Heart left ventricle (tissue), 16 donors: ENCODE measurements at places on chromosomes 16 and 17. TPM values are rescaled to one million over a fixed set of nuclear protein-coding genes. Genes with fewer than 3 reads are reported as not detected.

DNA sequence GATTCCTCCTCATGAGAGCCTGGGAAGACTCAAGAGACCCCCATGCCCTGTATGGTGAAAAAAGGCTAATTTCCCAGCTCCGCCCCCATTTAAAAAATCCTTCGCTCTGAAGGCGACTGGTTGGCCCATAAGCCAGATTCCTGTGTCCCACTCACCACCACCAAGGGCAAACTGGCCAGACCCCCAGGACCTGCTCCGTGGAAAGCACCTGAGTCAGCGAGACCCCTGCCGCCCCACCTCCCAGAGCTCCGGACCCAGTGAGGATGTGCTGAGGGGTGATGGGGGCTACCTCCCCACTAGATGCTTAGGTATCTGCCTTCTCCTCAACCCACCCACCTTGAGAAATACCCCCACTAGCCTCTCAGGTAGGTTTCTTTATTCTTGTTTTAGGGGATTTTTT is 42.2 kb downstream of the RBFOX3 start:
- no peaks in the 10 kb centered on the region for H3K27me3 ChIP-seq
- H3K36me3 ChIP-seq: no peaks in the 10 kb centered on the region
- no peak for DNase-seq
- H3K4me1 ChIP-seq: no peaks in the 10 kb centered on the region
- H3K27ac ChIP-seq: no peak overlapping the region

Gene HOXB6
- total RNA-seq: 0.83 TPM

DNA sequence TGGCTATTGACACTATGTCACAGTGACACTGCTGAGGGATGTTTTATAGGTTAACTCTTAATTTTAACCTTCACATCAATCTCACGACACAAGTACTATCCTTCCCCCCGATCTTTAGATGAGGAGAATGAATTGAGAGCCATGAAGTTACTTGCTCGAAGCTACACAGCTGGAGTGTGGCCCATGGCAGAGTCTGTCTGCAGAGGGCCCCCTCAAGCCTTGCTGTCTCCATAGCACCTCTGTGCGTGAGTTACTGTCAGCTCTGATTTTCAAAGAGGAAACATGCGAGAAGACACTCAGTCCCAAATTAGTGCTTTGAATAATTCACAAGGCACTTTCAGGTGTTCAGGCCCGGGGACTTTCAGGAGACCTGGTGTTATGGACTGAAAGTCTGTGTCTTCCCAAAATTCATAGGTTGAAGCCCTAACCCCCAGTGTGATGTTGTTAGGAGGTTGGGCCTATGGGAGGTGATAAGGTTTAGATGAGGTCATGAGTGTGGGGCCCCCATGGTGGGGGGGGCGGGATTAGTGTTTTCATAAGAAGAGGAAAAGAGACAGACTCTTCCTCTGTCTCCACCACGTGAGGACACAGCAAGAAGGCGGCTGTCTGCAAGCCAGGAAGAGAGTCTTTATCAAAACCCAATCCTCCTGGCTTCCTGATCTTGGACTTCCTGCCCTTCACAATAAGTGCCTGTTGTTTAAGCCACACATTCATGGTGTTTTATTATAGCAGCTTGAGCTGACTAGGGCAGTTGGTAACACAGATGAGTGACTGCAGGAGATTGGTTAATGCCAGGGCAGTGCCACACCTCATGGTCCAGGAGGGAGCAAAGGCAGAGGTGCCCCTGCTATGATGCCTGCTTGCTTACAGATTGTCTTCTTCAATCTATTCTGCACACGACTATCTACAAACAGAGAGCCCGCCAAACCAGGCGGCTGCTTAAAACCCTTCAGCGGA is 281.8 kb downstream of the HAPSTR1 start:
- no peaks in the 10 kb centered on the region for H3K27me3 ChIP-seq
- H3K4me3 ChIP-seq: no peak overlapping the region
- H3K27ac ChIP-seq: no peak overlapping the region

Gene MT1F
- 3.3 TPM for total RNA-seq

Gene CLEC3A
- not detected for total RNA-seq

GRCh38 chr17:63490858-63491400 is 14.1 kb downstream of the ACE start:
- H3K27ac ChIP-seq: no peak overlapping the region
- H3K27me3 ChIP-seq: no peaks in the 10 kb centered on the region
- H3K4me1 ChIP-seq: no peaks in the 10 kb centered on the region
- H3K36me3 ChIP-seq: no peaks in the 10 kb centered on the region
- no peak for DNase-seq
- H3K4me3 ChIP-seq: no peak overlapping the region

GRCh38 chr17:73347351-73347750 is 35.5 kb upstream of the CDC42EP4 start:
- H3K4me3 ChIP-seq: no peak overlapping the region
- H3K36me3 ChIP-seq: no peaks in the 10 kb centered on the region
- peaks cover 9% of the 10 kb centered on the region for H3K4me1 ChIP-seq
- no peak for DNase-seq
- no peak overlapping the region for H3K27ac ChIP-seq
- H3K27me3 ChIP-seq: no peaks in the 10 kb centered on the region

Gene CLDN9
- total RNA-seq: 0.84 TPM

DNA sequence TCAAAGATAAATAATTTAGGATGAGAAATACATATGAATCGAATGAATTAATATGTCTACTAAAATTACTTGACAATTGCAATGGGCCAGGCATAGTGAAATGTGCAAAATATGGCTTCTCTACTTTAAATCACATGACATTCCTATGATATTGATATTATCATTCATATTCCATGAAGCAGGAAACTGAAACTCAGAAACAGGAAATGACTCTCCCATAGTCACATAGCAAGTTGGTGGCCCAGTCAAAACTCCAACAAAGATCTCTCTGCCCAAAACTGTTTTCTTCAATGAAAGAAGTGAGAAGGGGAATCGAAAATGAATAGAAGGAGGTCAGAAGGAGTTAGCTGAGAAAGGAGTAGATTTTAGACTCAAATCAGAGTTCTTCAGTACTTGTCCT is 272.2 kb downstream of the CDH8 start:
- no peaks in the 10 kb centered on the region for H3K4me1 ChIP-seq
- H3K4me3 ChIP-seq: no peak overlapping the region
- no peaks in the 10 kb centered on the region for H3K27me3 ChIP-seq
- no peaks in the 10 kb centered on the region for H3K36me3 ChIP-seq
- DNase-seq: no peak

DNA sequence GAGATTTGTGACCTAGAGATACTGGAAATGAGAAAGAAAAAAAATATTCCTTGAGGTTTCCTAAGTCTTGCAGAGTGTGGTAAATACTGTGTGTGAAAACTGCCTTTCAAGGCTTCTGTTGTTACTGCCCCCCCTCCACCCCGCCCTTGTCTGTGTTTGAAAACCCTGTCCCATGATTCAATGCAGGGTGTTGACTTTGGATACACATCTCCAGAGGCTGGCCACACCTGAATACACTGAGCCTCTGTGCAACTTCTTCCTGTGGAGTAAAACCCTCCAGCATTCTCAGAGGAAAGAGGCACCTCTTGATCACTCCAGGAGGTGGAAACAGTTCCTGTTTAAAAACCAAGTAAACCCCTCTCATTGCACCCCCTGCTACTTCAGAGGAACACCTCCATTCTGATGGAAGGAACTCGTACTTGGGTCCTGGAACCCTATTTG is 123.0 kb upstream of the CACNG5 start:
- no peak overlapping the region for H3K27ac ChIP-seq
- H3K36me3 ChIP-seq: no peaks in the 10 kb centered on the region

Gene TMIGD1
- total RNA-seq: not detected

Gene KRT12
- total RNA-seq: not detected

- H3K27ac ChIP-seq: no peak overlapping the region
- H3K27me3 ChIP-seq: no peaks in the 10 kb centered on the region
- DNase-seq: no peak
- no peak overlapping the region for H3K4me3 ChIP-seq
- no peaks in the 10 kb centered on the region for H3K36me3 ChIP-seq
These were observed 515.8 kb upstream of the SALL1 start for GRCh38 chr16:51666821-51667220.

DNA sequence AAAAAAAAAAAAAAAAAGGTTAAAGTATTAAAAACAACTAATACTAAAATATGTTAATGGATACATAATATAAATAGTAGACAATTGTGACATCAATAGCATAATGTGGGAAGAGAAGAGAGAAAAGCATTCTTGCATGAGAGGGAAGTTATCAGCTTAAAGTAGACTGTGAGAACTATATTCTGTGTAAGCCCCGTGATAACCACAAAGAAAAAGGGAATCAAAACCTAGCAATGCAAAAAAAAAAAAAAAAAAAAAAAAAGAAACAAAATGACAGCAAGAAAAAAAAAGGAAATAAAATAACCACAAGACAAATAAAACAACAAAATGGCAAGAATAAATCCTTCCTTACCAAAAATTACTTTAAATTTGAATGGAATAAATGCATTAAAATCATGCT is 39.8 kb upstream of the MYLK3 start:
- H3K4me3 ChIP-seq: no peak overlapping the region
- no peaks in the 10 kb centered on the region for H3K4me1 ChIP-seq
- H3K36me3 ChIP-seq: no peaks in the 10 kb centered on the region
- no peak for DNase-seq

Gene TMEM170A
- 7.8 TPM for total RNA-seq

DNA sequence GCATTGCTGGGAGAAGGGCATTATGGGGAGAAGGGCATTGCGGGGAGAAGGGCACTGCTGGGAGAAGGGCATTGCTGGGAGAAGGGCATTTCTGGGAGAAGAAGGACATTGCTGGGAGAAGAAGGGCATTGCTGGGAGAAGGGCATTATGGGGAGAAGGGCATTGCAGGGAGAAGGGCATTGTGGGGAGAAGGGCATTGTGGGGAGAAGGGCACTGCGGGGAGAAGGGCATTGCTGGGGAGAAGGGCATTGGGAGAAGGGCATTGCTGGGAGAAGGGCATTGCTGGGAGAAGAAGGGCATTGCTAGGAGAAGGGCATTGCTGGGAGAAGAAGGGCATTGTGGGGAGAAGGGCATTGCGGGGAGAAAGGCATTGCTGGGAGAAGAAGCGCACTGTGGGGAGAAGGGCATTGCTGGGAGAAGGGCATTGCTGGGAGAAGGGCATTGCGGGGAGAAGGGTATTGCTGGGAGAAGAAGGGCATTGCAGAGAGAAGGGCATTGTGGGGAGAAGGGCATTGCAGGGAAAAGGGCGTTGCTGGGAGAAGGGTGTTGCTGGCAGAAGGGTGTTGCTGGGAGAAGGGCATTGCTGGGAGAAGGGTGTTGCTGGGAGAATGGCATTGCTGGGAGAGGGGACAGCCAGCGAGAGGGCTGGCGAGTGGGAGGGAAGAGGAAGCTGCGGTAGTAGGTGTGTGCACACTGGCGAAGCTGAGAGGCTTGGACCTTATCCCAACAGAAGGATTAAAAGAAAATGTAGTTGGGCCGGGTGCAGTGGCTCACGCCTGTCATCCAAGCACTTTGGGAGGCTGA is 4.6 kb upstream of the PYDC1 start:
- no peak overlapping the region for H3K27ac ChIP-seq
- H3K27me3 ChIP-seq: peaks cover 4% of the 10 kb centered on the region
- no peak overlapping the region for H3K4me3 ChIP-seq
- H3K4me1 ChIP-seq: peaks cover 5% of the 10 kb centered on the region
- DNase-seq: no peak
- no peaks in the 10 kb centered on the region for H3K36me3 ChIP-seq

Gene HOXB5
- not detected for total RNA-seq

- peaks cover 41% of the 10 kb centered on the region for H3K4me1 ChIP-seq
- H3K4me3 ChIP-seq: no peak overlapping the region
- no peaks in the 10 kb centered on the region for H3K27me3 ChIP-seq
- DNase-seq: peak; percentile 24
- H3K27ac ChIP-seq: peak overlapping the region; percentile 82
These were observed 184.9 kb downstream of the SEC14L1 start for GRCh38 chr17:77325577-77326075.

DNA sequence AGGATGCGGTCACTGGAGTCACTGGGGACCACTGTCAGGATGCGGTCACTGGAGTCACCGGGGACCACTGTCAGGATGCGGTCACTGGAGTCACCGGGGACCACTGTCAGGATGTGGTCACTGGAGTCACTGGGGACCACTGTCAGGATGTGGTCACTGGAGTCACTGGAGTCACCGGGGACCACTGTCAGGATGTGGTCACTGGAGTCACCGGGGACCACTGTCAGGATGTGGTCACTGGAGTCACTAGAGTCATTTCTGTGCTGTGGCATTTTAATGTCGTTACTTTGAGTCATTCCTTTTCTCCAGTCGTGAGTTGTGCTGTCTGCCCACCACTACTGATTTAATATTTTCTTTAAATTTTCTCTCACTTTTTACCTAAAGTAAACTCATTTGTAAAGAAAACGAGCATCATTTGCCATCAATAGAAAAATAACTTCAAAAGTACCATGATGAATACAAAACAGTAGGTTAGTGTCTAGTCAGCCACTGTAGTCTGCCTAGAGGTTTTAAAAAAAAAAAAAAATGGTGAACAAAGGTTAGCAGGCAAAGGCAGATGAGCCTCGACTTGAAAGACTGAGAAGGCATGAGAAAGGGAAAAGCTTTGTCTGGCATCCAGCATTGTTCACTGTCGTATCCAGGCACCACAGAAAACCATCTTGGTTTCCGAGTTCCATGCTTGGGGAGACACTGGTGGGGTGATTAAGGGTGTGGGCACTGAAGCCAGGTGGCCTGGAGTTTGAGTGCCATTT is 346.6 kb downstream of the SNX29 start:
- H3K4me1 ChIP-seq: peaks cover 4% of the 10 kb centered on the region
- no peaks in the 10 kb centered on the region for H3K27me3 ChIP-seq
- no peak overlapping the region for H3K4me3 ChIP-seq
- no peaks in the 10 kb centered on the region for H3K36me3 ChIP-seq

DNA sequence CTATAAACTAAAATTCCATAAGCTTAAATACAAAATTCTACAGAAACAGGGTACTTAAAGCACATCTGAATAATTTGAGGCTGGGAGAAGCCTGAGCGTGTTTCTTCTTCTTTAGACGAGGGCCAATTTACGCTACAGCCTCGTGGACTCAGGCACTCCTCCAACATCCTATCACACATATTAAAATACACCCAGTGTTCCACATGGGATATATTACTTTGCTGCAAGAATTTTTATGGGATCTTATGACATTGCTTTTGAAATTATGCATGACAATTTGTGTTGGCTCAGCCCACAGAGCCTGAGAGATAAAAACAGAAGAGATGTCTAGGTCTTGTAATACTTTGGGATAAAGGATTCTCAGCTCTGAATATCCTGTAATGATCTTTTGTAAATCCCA is 3.5 kb upstream of the TANGO6 start:
- no peaks in the 10 kb centered on the region for H3K36me3 ChIP-seq
- H3K4me3 ChIP-seq: no peak overlapping the region
- no peak for DNase-seq
- peaks cover 8% of the 10 kb centered on the region for H3K4me1 ChIP-seq
- H3K27ac ChIP-seq: no peak overlapping the region
- H3K27me3 ChIP-seq: no peaks in the 10 kb centered on the region
